ENCODE measurements at places on chromosomes 11 and 22.

GRCh38 chr11:114921697-114922096 lies 243.4 kb downstream of the NXPE2 start:
- no peak for DNase-seq

GRCh38 chr11:35682230-35683173 lies 19.9 kb downstream of the TRIM44 start:
- no peak for DNase-seq

- no peak for DNase-seq
Observed at GRCh38 chr11:34839969-34840368, 76.2 kb downstream of the APIP start.

GRCh38 chr22:39765046-39765445 lies 128.5 kb downstream of the ENTHD1 start:
- no peak for DNase-seq

DNA sequence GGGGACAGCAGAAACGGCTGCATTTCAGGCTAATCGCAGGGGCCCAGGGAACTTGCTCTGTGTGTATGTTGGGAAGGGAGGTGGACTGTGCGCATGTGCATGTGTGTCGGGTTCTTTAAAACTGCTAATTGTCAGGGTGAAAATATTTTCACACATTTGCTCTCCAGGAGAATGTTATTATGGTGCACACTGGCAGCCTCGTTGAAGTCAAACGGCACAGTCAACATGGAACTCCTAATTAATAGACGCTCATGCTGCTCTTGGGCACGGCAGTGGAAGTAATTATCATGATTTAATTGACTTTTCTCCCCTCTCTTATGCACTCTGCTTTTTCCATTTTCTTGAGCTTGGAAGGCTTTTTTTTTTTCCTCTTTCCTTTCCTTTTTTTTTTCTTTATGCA lies 92.6 kb downstream of the TSPAN18 start:
- DNase-seq = no peak
